ENCODE measurements at places on chromosomes 11 and 22. TPM values are rescaled to one million over a fixed set of nuclear protein-coding genes. Genes with fewer than 3 reads are reported as not detected.

The OR8D1 gene
- polyA plus RNA-seq = not detected

The ARHGAP42 gene
- 6.2 TPM for polyA plus RNA-seq

The OR8D4 gene
- not detected for polyA plus RNA-seq

The APOBEC3H gene
- 0.46 TPM for polyA plus RNA-seq

Data from adipose tissue (tissue), 3 donors.